NCI-H2171 (cell line): ENCODE measurements at places on chromosomes 5 and 9.
A peak's percentile ranks its signal among the peaks of the same experiment; 100 is the strongest.

DNA sequence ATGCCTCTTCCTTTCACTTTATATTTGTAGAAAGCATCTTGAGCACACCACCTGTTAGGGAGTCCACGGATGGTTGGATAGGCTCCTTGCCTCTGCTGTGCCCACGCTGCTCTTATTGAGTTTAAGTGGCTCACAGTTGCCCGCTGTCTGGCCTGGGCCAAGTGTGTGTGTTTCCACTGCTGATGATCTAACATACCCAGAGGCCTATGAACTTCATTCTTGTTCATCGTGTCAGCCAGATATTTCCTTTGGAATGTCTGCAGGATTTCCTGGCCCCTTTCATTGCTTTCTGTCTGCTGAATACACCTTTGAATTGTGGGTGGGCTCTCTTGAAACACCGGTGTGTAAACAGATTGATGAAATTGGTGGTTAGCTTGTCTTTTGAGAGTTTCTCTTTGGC lies 46.6 kb downstream of the MVB12B start:
- no peak for DNase-seq

DNA sequence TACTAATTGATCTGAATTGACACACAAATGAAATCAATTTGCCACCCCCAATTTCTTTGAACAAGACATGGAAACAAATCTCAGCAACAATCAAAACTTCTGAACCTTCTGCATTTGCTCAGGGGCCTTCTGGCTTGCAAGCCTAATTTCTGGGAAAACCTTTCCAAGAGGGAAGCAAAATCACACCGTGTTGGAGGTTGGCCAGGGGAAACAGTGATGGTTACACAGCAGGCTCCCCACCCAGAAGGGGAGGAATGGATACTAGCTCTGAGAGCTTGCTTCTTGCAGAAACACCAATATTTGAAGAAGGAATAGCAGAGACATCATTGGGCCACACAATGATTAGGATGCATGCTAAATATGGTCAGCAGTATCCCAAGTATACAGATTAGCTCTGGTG lies 488.6 kb upstream of the TRPC7 start:
- no peak for DNase-seq

- DNase-seq, result peak; percentile 45
These were observed 14.1 kb downstream of the TRIM32 start for GRCh38 chr9:116700882-116701865.

DNA sequence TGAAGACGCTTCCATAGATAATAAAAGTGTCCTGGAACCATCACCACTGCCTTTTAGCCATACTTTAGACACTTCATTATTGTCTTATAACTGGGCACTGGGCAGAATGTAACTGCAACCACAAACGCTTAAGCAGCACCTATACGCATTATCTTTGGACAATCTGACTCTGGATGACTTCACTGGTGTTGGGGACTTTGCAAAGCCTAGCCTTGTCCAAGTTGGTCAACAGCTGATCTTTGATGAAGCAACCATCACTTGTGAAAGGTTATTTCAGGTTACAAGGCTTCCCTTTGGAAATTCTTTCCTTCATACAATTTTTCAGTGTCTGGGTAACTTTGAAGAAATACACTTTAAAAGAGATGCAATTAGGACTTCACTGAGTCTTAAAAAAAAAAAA lies 77.8 kb upstream of the ZNF462 start:
- DNase-seq, result no peak

DNA sequence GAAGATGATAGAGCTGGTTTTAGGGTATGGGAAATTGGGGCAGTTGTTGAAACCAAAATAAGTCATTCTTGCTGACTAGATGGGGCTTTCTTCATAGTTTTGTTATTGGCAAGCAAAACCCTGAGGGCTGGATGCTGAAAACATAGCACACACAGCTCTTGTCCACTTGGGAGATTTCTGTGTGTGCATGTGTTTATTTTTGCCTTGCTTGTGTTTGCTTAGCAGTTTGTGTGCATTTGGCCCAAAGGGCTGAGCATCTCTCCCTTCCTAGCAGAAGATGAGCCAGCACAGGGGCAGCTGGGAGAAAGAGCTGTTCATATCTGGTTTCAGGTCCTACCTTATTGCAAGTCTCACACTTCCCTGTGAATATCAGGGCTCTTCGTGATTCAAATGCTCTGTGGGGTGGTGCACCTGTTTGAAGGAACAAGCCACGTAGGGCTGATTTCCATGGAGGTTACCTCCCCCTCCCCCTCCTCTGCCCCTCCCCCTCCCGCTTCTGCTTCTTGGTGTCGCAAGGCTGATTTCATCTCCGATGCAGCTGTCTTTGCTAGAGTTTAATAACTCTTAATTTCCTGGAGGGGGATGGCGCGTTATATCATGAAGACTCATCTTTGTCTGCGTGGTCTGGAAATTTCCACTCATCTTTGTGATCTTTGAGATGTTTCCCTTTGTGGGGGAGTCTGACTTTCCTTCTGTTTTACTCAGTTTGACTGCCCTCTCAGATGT lies 296.5 kb downstream of the ARHGAP26 start:
- DNase-seq, result no peak

DNA sequence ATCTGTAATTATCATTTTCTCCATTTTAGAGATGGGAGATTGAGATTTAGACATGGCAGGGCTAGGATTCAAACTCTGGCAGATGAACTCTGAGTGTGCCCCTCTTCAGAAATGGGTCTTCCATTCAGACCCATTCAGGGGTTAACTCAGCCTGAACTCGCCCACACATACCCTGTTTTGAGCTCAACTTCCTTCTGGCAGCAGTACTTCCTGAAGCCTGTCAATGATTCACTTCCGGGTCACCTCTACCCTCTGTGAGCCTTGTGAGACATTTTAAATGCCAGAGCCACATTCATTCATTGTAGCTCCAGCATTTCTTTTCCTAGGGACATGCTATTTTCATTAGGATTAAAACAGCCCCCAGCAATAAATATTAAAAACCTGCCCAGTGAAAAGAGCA lies 209.3 kb upstream of the SLC24A2 start:
- DNase-seq, result no peak

DNA sequence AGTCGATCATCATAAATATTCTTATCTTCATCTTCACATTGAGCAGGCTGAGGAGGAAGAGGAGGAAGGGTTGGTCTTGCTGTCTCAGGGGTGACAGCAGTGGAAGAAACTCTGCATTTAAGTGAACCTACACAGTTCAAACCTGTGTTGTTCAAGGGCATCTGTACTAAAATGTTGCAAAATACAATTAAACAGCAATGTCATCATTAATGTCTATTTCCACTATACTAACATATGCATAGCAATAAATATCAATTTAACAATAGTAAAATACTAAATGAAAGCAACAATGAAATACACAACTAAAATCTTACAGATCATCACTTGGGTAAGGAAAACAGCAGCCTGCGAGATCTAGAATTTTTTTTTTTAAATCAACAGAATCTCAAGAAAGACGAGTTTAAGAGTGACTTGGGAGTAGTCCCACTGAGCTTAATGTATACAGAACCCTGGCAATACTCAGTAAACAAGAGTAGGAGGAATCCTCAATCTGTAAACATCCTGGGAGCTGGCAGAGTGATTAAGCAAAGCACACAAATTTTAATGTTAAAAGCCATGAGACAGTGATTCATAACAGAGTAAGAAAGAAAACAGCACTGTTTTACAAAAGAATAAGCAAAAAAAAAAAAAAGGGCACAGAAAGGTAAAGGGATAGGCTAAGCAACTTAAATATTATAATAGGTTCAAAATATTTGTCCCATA lies 10.0 kb downstream of the HOMER1 start:
- DNase-seq, result no peak

DNA sequence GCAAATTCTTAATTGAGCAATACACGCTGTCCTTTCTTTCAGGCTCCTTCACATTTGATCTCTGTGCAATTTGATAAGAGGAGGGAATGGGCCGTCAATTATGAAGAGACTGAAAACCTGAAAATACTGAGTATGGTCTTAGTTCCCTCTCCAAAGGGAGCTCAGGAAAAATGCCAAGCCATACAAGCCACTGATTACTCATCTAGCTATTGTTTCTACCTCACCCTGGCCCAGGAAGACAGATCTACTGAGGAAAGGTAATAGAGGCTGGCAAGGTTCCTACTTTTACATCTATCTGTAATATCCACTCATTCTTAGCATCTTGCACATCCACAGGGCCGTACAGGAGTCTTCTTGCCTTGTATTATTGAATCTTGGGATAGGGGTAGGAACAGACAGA lies 23.7 kb upstream of the TNC start:
- no peak for DNase-seq

GRCh38 chr9:103798620-103799019 lies 295.5 kb upstream of the SMC2 start:
- DNase-seq, result no peak

DNA sequence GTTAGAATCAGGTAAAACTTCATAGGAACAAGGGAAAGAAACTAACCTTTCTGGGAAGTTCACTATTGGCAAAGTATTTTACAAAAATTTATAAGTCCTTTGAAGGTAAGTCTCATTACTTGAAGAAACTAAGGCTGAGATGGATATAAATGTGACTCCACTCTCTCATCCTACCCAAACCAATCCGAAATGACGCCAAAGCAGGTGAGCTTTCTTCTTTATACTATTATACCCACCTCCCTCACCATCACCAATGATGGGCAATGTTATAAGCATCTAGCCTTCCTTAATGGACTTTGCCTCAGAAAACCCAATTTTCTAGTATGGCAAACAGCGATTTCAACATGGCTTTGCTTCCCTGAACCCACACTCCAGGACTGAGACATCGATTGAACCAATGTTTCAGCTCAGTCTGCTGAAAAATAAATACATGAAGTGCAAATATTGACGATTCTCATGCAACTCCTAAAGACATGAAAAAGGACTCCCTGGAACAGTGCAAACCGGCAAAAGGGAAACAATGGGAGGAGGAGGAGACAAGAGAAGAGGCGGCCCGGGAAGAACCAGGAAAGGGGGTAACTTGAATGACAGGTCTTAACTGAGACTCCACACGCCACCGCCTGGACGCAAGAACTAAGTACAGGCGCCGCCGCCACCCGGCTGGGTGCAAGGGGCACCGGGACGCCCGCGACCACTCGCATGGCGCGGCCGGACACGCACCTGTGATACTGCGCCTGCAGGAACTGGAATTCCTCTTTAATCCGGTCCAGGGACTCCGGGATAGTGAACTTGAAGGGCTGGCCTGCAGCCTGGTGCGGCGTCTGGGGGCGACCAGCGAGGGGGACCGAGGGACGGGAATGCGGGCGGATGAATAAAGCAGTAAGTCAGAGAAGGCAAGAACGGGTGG lies 2.5 kb downstream of the TLE1 start:
- peak; percentile 86 for DNase-seq

DNA sequence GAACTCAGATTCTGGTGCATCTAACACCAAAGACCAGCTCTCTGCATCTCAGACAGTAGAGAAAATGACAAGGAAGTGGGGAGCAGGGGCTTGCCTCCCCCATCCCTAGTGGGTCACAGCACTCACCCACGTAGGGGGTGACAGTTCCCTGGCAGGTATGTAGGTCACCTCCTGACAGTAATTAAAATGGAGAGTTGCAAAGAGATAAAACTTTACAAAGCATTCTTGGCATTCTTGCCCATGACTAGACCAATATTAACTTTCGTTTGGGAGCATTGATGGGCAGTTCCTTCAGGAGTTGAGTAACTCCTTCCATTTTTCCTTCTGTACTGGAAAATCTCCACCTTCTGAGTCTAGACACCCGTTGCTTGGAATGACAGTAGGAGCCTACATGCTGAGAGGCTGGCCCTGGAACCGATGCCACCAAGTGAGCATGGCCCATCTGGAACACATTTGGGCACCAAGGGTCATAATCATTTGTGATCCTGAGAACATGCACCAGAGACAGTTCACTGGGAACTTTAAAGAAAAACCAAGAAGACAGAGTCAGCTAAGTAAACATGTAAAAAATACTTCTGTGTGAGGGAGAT lies 81.5 kb upstream of the MSX2 start:
- no peak for DNase-seq

GRCh38 chr9:96317335-96317980 lies 15.5 kb upstream of the HSD17B3 start:
- peak; percentile 33 for DNase-seq

DNA sequence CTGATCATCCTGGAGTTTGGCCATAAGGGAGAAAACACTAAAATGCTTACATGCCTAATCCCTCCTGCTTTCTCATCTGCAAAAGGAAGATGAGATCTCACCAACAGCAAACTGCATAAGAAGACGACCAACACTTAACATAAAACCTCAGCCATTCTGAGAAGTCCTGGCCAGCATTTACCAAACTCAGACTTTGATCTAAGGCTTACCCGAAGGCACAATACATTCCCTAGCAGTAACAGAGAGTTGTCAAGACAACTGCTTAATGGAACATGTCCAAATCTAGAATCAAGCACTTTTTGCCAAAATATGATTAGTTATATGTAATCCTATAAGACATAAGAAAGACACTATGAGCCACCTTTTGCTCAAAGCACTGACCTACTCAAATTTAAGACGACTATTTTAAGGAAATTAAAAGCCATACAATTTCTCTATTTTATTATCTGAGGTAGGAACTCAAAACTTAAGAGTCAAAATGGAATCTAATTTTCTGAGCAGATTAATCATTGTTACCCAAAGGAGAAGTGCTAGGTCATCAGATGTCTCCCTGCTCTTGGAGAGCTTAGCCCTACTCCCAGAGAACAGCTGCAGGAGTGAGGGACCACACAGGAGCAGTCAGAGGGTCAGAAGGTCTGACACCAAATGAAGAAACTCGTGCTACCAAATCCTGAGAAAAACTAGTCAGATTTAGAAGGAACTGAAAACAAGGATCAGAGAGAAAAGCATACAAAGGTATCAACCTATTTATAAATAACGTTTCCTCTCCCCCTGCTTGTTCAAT lies 39.3 kb downstream of the EPB41L4A start:
- no peak for DNase-seq

DNA sequence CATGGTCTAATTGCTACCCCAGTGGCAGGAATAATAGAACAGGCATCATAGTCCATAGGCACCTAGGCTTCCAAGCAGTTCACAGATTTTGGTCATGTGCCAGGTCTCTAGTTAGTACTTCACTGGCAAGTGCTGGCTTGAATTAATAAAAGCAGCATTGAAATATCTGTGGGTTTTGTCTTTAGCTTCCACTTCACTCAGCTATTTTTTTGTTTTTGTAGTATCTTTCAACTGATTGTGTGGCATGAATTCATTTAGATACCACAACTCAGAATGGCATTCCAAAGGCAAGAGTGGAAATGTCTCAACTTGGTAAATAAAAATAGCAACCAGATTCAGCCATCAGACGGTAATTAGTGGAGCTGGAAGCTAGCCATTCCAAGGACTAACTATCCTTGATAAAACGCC lies 27.9 kb upstream of the ITGA2 start:
- no peak for DNase-seq

DNA sequence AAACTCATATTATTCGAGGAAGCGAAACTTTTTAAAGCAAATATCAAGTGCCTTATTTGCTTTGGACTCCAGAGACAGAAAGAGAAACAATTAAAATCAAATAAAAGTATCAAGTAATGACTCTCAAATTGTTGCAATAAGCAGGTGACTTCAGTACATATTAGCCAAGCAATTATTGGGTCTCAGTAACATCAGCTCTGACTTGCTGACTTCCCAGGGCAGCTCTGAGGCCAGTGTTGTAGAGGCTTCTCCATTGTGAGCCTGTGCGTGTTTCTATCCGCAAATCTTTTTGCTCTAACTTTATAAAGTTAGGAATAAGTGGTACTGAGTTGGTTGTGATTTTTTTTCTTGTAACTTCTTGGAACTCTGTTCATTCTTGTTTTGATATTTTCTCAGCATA lies 186.8 kb upstream of the PRLR start:
- DNase-seq, result no peak
